T-cell (primary cell): ENCODE measurements at places on chromosomes 7 and 10.
A peak's percentile ranks its signal among the peaks of the same experiment; 100 is the strongest.

- no peak for DNase-seq
Measured at GRCh38 chr7:73844848-73845460, 2.6 kb upstream of the METTL27 start.

GRCh38 chr7:26912933-26913536, 48.6 kb upstream of the SKAP2 start:
- no peak for DNase-seq

DNA sequence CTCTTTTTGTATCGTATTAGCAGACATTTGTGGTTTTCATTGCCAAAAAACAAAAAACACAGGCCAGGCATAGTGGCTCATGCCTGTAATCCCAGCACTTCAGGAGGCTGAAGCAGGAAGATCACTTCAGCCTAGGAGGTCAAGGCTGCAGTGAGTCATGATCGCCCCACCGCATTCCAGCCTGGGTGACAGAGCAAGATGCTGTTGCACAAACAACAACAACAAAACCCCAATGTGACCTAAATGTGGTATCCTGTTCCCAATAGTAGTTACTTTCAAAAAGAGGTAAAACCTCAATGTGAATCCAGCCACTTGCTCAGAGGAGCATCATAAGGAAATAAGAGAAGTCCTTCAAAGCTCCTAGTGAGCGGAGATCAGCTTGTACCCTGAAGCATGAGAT, 45.8 kb upstream of the SKAP2 start:
- no peak for DNase-seq

GRCh38 chr7:151725844-151726651, 150.9 kb downstream of the PRKAG2 start:
- no peak for DNase-seq

GRCh38 chr10:101225846-101226421, 3.3 kb downstream of the LBX1 start:
- no peak for DNase-seq

- DNase-seq = no peak
Measured at GRCh38 chr10:131819241-131820072, 81.4 kb upstream of the PPP2R2D start.

- no peak for DNase-seq
Measured at GRCh38 chr7:16744518-16745250, 8.9 kb upstream of the TSPAN13 start.

- DNase-seq = no peak
Measured at GRCh38 chr7:39620486-39620885, 2.9 kb upstream of the RALA start.

DNA sequence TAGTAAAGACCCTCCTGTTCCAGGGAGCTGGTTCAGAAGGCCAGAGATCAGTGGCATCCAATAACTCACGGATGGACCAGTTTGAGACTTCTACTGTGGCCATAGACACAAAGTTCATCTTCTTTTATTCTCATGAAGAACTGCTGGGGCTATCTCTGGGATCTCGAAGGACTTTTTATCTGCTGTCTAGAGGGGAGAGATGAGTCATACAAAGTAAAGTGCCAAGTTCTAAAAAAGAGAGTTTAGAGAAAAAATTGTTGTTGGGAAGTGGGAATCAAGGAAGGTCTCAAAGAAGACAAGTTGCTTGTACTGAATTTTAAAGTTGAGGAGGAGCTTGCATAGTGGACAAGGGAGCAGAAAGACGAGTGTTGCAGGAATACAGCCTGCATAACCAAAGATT, 8.0 kb upstream of the FAM221A start:
- no peak for DNase-seq

DNA sequence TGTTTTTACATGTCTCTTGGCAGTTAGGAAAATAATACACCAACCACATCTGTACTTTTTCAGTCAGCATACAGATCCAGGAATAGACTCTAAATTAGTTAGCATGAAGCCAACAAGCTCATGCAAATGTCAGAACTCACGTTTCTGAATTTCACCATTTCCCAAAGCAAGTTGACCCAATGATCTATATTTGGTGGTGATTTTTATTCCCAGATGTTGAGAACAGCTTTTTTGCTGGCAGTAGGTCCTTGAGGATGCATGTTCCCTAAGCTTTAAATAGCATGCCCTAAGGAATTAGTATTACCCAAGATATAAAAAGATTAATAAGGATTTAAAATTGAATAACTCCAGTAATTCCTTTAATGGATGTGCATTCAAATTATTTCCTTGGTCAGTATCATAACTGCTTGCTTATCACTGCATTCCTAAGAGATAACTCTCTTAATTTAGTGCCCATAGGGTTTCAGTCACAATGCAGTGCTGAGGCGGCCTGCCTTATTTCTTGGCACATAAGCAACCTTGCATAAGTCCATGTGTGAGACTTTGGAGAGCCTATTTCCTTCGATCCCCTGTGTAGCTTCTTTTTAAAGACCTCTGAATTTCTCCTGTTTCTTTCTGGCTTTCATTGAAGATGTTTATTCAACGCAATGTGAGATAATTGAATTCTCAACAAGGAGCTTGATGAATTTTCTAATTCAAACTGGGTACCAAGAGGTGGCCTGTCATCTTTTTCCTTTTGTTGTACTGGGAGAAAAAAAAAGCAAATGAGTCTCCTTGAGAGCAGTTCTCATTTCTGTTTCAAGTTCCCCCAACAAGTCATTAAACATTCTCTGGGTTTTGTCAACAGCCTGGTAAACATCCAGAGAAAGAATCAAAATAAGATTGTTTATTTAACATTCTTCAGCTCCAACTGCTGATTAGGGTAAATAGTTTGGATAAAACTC, 135.3 kb upstream of the MEOX2 start:
- no peak for DNase-seq

DNA sequence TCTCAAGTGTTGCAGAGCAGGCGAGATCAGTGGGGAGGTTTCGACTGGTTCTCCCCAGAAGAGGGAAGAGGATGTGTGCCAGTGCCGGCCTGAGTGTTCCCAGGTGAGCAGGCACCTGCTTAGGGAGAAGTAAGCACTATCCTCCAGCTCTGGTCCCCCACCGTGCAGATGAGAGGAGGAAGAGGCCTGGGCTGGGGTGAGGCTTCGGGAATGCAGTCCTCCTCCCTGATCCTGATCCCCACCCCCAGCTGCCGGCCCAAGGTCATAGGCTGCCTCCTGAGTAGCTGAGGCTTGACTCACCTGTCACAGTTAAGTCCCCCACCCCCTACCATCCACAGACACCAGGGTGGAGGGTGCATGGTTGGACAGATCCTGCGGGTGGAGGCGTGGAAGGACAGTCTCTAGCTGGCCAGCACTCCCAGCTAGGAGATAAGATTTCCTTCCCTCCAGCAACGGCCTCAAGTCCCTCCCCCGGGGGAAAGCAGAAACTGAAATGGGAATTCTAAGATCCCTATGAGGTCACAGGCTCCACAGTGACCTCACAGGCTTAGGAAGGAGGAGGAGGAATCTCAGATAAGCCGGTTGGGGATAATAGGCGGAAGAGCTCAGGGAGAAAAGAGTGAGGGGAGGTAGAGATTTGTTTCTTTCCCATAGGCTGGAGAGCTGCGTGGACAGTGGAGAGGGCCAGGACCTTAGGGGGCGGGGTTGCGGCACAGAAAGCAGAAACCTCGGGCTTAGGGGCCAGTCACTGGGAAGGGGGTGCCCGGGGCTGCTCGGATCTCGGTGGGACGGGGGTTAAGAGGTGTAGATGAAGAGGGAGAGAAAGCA, 1.0 kb downstream of the LRCH4 start:
- no peak for DNase-seq

- DNase-seq = no peak
Measured at GRCh38 chr7:141522657-141523342, 28.4 kb upstream of the AGK start.

- no peak for DNase-seq
Measured at GRCh38 chr7:493661-494251, 25.9 kb downstream of the PDGFA start.

DNA sequence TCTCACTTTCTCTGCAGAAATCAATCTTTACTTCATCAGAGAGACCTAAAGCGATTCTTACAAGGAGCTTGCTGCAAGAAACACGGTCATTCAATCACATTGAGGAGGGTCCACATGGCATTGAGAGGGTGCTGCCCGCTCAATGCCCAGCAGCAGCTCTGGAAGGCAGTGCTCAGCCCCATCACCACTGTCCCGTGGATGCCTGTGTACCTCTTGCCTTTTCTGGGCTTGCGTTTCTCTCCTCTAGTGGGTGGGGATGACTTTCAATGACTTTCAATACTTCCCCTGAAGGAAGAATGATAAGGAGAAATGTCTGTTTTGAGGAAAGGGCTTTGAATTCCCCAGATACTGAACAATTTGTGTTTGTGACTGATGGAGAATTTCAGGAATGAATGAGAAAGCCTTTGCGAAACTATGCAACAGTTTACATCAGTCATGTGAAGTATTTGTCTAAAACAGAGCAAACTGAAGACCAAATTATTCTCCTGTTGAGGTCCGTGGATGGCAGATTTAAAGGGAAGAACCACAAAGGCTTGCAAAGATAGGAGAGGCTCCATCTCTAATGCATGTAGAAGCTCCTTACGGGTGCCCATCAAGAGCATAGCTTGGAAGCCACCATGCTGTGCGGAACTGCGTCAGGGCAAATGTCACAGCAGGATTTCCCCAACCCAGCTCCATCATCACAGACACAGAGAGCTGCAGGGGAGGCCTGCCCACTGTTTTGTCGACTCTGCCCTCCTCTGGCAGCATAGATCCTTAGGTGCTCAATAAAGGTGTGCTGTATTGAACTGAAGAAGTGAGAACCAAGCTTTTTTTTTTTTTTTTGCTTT, 6.6 kb upstream of the ZNF22 start:
- no peak for DNase-seq

DNA sequence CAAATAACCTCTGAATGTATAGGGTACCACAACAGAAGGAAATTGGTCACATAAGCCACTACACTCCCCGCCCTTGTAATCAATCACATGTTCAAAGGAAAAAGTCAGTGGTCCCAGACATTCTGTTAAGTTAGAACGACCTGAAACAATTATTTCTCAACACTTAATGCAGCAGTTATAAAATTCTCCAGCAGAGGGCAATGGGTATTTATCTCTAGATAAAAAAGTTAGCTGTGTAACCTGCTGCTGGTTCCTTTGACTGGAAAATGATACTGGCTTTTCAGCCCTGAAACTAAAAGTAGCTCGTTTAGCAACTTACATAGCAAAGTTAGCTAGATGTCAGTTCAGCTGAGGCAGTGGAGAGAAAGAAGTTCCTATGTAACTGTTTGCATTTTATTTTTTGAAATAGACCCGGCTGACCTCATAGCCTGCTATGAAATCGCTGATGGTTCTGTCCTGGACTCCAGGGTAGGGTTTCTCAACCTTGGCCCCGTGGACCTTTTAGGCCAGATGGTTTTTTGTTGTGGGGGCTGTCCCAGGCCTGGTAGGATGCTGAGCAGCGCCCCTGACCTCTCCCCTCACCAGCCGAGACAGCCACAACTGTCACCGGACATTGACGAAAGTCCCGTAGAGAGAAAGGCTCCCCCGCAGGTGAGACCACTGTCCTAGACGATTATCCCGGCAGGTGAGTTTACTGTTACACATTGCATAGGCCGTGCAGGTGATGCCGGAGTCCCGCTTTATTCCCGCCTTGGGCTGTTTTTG, 40.2 kb upstream of the PROSER2 start:
- DNase-seq = no peak

GRCh38 chr10:23001901-23002516, 74.2 kb downstream of the ARMC3 start:
- no peak for DNase-seq

GRCh38 chr10:91350651-91351081, 59.5 kb upstream of the HECTD2 start:
- no peak for DNase-seq

DNA sequence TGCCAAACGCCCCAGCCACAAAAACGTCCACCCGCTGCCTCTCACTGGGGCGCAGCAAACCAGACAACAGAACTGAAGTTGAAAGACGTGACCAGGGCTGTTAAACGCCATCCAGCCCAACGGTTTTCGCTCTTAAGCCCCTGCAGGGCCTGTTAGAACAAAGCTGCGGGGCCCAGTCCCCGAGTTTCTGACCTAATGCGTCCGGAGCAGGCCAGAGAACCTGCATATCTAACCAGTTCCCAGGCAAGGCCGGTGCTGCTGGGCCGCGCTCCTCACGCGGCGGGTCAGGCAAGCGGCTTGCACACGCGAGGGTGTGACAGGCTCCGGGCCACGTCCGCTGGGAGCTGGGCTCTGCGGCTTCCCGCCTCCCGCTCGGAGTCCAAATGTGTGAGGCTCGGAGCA, 87.0 kb downstream of the PTPRN2 start:
- DNase-seq = no peak

DNA sequence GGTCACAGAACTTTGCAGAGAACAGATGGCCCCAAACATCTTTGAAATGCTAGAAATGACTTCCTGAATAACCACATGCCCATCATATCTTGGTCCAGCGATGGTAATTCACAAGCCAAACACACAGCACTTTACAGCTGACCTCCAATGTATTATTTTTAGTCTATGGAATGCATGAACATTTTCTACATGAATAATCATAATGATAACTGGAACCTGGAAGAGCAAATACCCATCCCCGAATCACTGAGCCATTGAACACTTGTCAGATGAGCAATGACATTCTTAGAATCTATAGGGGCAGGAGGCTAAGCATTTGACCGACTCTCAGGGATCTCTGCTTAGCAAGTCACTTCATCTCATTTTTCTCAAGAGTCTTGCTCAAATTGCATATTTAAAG, 167.3 kb downstream of the CREB5 start:
- no peak for DNase-seq

GRCh38 chr10:116721547-116722392, 20.6 kb downstream of the HSPA12A start:
- no peak for DNase-seq

DNA sequence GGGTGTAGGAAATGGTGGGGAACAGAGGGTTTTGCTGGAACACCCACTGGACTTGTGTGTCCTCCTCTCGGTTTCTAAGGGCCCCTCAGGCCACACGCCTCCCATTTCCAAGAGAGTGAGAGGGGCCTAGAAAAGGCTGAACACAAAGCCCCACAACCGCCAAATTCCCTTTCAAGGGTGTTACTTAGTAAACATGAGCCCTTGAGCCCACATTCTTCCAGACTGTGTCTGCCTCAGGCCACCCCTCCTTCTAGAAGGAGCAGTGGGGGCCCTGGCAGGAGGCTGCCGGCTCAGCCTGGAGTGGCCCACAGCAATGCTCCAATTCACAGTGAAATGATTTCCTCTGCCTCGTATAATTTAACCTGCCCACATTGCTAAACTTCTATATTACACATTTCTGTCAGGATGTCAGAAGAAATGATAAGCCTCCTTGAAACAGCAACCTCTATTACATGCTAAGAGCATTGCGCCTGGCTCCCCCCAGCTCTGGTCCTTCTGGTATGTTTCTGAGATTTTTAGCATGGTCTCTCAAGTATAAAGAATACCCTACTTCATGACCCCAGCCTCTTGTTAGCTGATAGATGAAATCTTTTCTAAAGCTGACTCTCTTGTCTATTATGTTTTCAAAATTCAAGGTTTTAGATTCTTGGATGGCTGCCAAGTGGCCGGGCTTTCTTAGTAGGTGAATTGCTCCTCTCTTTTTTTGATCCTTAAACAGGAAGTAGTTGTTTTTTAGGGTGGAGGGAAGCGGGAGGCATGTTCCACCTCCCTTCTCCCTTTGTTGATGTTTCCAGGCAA, 673.9 kb upstream of the GALNT17 start:
- DNase-seq = no peak

- peak; percentile 77 for DNase-seq
Measured at GRCh38 chr10:133274751-133275683, 1.7 kb downstream of the ADAM8 start.

GRCh38 chr10:102112210-102112817, 7.9 kb downstream of the LDB1 start:
- no peak for DNase-seq
